ENCODE measurements at places on chromosomes 6 and 20.

DNA sequence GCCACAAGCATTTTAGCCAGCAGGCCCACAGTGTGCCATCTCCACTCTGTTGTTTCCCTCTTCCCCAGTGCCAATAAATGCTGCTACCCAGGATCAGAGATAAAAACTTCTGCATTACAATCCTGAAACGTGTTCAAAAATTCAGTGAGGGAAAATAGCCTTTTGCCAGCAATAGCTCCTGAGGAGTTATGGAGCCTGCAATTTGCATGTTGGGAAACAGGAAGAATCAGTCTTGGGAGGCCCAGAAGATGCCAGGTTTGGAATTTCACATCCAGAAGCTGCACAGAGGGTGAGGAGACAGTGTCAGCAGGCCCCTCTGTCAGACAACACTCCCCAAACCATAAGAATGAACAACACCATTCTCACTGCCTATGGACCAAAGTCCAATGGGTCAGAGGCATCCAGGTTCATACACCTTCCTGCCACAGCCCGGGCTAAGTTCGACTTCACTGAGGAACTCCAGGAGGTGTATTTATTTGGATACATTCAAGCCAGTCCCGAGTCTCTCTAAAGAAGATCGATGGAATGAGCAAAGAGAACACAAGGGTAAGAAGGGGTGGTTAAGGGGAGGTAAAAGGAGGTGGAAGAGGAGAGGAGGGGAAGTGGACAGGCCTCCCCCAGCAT, 20.8 kb downstream of the RRBP1 start:
- no peak for DNase-seq

GRCh38 chr6:91864911-91865310, 1278.0 kb upstream of the MAP3K7 start:
- DNase-seq, result no peak

- no peak for DNase-seq
Measured at GRCh38 chr6:151121900-151122299, 117.9 kb upstream of the AKAP12 start.

DNA sequence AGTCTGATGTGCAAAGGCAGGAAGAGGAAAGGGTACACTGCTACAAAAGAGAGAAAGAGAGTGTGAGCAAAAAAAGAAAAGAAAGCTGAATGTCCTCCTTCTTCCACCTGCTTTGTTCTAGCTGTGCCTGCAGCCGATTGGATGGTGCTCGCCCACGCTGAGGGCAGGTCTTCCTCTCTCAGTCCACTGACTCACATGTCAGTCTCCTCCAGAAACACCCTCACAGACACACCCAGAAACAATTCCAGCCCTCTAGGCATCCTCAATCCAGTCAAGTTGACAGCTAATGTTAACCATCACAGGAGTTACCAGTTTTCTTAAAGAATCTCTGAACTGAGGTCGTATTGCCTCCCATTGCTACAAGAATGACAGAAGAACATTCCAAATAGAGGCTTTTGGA, 411.9 kb upstream of the SASH1 start:
- no peak for DNase-seq

DNA sequence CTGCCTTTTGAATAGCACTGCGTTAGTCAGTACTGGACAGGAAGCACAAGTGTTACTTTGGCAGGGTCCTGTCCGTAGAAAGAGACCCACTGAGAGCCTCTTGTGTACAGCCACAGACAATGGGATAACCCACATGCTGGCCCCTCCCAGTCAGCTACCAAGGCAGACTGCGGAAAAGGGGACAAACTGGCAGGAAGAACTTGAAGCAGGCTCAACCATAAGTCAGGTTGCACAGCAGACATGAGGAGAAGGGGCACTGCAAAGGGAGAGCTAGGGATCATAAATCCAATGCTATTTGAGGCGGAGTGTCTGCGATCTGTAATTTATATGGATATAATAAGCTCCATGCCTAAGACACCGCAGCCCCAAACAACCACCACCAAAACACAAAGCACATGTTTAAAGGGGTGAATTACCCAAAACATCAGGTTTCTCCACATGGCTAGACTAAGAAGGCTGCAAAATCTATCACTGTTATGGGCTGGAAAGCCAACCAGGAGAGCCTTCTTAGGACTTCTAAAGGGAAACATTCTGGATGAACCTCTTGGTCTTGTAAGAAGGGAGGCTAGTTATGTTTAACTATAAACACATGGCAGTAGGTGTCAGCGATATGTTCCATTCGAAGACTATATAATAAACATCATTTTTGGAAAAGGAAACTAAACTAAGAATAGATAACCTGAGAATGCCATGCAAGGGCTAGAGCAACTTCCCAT, 141.7 kb downstream of the BACH2 start:
- DNase-seq, result no peak

DNA sequence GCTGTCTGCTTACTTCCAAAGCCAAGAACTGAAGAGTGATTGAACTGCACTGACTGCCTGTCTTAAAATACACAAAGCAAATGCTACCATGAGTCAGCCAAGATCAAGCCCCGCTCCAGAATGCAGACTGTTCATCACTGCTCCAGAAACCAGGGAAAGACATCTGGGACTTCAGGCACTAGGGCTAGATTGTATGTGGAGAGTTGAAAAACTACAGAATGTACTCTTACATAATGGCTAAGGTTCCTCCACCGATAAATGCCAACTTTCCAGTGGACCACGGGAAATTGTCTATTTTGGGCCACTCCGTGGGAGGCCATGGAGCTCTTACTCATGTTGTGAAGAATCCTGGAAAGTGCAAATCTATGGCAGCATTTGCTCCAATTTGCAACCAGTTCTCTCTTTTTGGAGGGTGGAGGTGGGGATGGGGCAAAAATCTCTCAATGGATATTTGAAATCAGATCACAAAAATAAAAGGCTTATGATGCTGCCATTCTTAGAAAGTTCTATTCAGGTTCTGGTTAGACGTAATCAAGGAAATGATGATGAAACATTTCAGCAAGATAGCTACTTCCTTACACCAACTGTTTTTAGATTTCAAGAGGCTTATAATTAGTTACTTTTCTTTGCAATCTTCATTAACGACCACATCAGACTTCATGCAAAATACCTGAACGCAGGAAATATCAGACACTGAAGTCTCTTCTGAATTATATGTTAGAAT, 11.8 kb upstream of the CAP2 start:
- DNase-seq, result no peak

GRCh38 chr20:47118641-47119040, 224.0 kb downstream of the EYA2 start:
- no peak for DNase-seq

DNA sequence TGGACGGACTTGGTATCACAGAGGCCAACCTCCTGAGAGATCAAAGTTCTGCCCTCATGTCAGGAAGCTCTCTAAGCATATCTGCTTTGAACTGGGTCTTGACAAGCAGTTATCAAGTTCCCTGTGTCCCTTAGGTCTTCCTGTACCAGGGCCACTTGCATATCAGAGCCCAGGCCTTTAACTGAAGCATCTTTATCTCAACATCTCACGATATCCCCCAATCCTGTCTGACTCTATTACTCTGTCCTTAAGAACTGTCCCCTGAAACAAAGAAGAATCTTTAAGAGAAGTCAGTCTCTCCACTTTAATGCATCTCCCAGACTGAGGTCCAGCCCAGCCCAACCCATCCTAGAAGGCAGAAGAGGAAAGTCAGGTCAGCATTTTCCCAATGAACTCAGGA, 8.2 kb downstream of the MAS1L start:
- DNase-seq, result no peak

DNA sequence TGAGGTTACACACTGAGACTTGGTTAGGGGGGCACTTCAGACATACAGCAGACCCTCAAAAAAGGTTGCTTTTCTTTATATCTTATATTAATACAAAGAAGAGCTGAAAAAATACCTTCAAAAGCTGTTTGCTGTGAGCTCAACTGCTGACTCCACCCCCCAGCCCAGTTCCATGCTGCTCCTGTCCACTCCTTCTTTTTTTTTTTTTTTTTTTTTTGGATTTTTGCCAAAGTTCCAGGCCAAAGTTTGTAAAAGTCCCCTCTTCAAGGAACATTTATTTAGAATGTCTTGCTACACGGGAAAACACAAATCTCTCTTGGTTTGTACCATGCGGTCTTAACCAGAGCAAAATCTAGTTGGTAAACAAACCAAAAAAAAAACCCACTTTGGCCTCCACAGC, 85.3 kb upstream of the AKAP12 start:
- DNase-seq, result no peak

- no peak for DNase-seq
Measured at GRCh38 chr6:129901910-129902309, 40.8 kb upstream of the TMEM244 start.

- DNase-seq, result no peak
Measured at GRCh38 chr6:81075974-81076373, 676.5 kb downstream of the TENT5A start.

DNA sequence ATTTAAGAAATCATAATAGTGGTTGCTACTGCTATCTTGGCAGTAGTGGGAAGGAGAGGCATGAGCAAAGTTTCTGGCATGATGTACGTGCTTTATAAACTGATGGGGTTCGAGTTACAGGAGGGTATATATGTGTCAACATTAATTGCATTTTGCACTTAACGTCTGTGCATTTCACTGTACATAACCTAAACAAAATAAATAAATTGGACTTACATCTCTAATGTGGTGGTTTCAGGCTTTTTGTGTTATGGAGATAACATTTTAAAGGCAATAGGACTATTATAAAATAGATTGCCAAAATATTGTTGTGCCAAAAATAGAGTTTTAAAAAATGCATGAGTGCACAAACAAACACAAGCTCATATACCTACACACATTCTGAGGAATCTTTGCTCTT, 1001.1 kb upstream of the GJE1 start:
- no peak for DNase-seq

DNA sequence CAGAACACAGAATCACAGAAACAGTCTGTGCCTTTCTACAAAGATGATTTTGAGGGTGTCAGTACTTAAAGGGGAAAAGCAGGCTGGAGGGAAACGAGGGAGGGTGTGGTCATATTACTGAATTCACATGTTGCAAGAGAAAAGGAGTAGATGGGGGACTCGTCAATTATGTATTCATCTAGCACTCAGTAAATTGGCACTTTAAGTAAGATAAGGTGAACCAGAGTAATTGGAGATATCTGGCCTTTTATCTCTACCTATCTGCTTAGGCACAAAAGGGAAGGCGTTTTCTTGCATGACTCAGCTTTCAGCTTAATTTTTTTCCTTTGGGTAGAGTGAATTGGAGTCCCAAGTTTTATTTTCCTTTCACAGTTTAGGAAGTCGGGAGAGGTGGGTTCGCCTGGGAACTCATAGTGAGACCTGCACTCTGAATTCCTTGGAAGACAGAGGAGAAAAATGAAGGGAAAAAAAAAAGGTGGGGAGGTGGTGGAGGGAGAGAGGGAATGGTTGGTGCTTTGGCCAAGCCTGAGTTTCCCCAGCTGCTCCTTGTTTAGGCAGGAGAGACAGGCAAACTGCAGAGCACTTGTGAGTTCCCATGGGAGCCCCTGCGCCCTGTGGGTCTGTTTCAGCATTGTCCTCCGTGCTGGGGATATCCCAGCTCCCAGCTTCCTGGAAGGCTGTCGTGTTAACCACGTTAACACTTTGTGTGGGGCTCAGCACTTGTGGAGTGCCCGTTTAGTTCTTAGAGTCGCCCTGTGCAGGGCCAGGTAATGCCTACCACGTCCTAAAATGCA, 19.7 kb upstream of the GTSF1L start:
- DNase-seq, result no peak

- no peak for DNase-seq
Measured at GRCh38 chr6:147508042-147508865, at the start of gene SAMD5. TSS of gene SAMD5 (plus strand) at chr6:147508690. CDS start at chr6:147508929, 239 bp downstream.

DNA sequence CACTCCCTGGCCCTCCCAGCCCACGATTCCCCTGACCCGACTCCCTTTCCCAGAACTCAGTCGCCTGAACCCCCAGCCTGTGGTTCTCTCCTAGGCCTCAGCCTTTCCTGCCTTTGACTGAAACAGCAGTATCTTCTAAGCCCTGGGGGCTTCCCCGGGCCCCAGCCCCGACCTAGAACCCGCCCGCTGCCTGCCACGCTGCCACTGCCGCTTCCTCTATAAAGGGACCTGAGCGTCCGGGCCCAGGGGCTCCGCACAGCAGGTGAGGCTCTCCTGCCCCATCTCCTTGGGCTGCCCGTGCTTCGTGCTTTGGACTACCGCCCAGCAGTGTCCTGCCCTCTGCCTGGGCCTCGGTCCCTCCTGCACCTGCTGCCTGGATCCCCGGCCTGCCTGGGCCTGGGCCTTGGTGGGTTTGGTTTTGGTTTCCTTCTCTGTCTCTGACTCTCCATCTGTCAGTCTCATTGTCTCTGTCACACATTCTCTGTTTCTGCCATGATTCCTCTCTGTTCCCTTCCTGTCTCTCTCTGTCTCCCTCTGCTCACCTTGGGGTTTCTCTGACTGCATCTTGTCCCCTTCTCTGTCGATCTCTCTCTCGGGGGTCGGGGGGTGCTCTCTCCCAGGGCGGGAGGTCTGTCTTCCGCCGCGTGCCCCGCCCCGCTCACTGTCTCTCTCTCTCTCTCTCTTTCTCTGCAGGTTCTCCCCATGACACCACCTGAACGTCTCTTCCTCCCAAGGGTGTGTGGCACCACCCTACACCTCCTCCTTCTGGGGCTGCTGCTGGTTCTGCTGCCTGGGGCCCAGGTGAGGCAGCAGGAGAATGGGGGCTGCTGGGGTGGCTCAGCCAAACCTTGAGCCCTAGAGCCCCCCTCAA, at the start of gene LTA:
Gene LTA (plus strand): TSS at position 249 of the 871 bp plus-strand sequence. CDS start 454 bp downstream, at position 703.
- DNase-seq, result peak; percentile 70

DNA sequence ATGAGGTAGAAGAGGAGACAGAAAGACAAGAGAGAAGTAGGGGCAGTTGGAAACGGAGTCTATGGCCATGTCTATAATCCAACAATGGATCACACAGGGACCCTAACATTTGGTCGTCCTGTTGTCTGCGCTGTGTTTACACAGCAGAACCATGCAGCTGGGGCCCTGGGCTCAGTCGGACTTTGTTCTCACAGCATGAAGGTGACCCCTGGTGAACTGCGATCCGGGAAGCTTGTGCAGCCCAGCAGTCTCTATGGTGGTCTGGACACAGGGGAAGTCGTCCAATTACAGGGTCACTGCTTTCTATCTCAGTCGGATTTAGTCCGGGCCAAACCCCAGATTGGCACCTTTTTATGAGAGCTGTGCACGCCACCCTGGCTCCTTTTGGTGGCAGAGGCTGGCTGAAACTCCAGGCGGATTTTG, 153.6 kb downstream of the FOXA2 start:
- DNase-seq, result no peak

- DNase-seq, result no peak
Measured at GRCh38 chr20:5316188-5317158, at the start of gene PROKR2. TSS of gene PROKR2 (minus strand) at chr20:5316954. CDS start at chr20:5314369, 2,585 bp downstream.

- DNase-seq, result no peak
Measured at GRCh38 chr6:147156799-147157382, 47.3 kb upstream of the STXBP5 start.

DNA sequence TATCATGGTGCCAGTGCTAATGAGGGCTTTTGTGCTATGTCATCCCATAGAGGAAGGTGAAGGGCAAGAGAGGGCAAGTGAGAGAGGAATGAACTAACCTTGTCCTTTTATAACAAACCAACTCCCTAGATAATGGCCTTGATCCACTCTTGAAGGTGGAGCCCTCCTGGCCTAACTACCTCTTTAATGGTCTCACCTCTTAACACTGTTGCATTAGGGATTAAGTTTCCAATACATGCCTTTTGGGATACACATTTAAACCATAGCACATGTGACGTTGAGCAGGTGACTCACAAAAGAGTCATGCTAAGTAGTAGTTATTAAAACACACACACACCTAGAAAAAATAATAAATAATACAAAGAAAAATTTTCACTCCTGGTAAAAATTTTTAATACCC, 36.9 kb downstream of the CCN2 start:
- no peak for DNase-seq

Measured in naive thymus-derived CD8-positive, alpha-beta T cell (primary cell).